ENCODE measurements at places on chromosomes 1 and 21. TPM values are rescaled to one million over a fixed set of nuclear protein-coding genes. Genes with fewer than 3 reads are reported as not detected.

CHML gene
- 2.5 TPM for polyA plus RNA-seq

SLAMF9 gene
- polyA plus RNA-seq = not detected

- H3K27ac ChIP-seq = no peak overlapping the region
- no peaks in the 10 kb centered on the region for H3K27me3 ChIP-seq
- H3K4me3 ChIP-seq = no peak overlapping the region
- no peaks in the 10 kb centered on the region for H3K4me1 ChIP-seq
These were observed 196.4 kb downstream of the MIS18A start for GRCh38 chr21:32082466-32082865.

GRCh38 chr1:57058652-57059501 is 93.1 kb upstream of the C8B start:
- no peak overlapping the region for H3K4me3 ChIP-seq
- H3K36me3 ChIP-seq = no peaks in the 10 kb centered on the region

DNA sequence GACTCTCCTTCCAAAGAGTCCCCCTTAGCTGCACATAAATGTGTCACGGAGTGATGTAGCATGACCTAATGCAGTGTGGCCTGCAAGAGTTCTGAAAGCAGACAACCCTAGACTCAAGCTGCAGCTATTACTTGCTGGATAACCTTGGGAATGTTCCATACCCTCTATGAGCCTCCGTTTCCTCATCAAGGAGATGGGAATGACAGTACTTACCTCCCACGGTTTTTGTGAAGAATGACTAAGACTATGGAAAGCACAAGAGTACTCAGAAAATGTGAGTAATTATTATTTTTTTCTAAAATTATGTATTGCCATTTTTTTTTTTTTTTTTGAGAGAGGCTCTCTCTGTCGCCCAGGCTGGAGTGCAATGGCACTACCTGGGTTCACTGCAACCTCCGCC is 3.0 kb downstream of the TTC39A start:
- no peak overlapping the region for H3K4me3 ChIP-seq
- H3K36me3 ChIP-seq = no peaks in the 10 kb centered on the region
- H3K27ac ChIP-seq = no peak overlapping the region
- no peak for DNase-seq
